ENCODE measurements at places on chromosomes 5 and 9.

- DNase-seq: no peak
Observed at GRCh38 chr9:84922051-84922450, 252.5 kb downstream of the NTRK2 start.

DNA sequence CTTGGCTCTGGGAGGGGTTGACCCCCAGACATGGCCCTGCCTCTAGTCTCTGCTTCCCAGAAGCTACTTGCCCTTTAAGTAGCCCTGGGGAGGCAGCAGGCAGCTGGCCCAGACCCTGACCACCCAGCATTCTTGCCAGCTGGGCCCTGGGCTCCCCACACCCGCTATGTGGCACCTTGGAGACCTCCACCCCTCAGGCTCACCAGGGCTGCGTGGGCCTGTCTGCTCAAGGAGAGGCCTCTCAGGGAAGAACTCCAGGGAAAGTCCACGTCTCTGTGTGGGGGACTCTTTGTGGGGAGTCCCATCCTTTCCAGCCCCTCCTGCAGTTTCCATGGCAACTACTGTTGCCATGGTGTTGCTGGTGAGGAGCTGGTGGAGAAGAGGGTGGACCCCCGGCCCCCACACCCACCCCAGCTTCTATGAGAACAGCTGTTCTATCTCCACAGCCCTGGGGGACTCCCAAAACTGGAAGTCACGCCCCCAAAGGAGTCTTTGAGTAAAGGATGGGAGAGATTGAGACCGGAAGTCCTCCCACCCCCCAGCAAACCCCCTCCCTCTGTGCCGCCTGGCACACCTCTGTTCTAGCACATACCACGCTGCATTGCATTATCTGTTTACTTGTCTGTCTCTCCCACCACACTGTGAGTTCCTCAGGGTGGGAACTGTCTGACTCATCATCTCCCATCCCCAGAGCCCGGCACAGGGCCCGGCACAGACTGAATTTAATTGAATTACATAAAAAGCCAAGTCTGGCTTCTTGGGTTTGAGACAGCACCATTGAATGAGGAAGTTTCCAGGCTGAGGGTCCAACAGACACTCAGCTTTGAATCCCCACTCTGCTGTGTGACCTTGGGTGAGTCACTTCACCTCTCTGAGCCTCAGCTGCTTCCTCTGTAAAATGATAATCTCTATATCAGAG lies 12.6 kb downstream of the DNM1 start:
- DNase-seq: peak; percentile 67

DNA sequence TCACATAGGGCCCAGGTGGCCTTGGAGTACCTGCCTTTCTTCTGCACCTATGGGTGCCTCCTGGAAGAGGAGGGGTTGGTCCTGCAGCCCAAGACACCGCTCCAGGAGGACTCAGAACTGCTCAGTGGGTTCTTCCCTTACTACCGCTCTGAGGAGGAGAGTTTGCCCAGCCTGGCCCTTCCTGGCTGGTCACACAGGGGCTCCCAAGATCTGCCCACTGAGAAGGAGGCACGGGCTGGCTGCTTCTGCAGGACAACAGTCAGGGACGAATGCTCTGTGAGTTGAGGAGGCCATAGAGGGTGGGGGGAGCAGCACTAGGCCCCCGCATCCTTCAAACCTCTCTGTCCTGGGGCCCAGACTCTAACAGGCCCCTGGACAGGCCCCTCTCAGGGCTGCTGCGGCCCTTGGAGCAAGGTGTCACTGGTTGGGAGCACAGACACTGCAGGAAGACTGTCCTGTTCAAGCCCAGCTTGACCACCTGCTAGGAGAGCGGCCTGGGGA lies 9.9 kb upstream of the SLC25A48 start:
- no peak for DNase-seq

- no peak for DNase-seq
Observed at GRCh38 chr5:174559141-174559540, 165.2 kb upstream of the MSX2 start.

DNA sequence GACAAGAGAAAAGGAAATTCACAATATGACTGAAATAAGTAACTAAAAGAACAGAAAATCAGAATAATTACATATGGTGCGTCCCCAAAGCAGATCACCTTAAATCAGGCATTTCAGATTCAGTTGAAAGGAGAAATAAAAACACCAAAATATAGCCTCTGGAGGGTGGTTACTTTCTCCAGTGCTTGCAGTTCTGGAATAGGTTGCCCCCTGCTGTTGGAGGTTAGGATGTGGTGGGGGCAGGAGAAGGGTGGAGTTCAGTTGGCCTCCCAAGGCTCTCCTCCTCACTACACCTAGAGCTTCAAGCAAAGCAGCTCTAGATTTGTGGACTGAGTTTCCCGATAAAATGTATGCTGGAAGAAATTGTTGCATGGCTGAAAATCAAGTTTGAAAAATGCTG lies 338.2 kb upstream of the TLE4 start:
- no peak for DNase-seq

- no peak for DNase-seq
Observed at GRCh38 chr5:115100319-115100955, 69.3 kb downstream of the TRIM36 start.

All from fibroblast of skin of left biceps (primary cell).